Mesendoderm (in vitro differentiated cells): ENCODE measurements at places on chromosomes 5 and 9.

DNA sequence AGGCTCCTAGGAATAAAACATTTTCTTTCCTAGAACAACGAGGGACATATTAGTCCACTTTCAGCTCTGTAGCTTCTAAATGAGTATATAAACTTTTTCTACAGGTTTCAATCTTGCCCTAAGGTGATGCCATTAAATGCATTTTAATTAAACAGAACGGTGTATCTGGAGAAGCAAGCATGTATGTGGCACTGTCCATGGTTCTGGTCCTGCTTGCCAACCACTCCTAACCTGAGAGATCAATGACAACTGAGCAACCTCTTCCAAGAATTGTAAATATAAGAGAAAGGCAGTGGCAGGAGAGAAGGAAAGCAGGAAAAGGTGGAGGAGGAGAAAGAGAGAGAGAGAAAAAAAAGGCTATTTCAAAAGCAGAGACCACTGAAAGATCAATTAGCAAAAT, 95.6 kb upstream of the SPOCK1 start:
- no peak for DNase-seq

DNA sequence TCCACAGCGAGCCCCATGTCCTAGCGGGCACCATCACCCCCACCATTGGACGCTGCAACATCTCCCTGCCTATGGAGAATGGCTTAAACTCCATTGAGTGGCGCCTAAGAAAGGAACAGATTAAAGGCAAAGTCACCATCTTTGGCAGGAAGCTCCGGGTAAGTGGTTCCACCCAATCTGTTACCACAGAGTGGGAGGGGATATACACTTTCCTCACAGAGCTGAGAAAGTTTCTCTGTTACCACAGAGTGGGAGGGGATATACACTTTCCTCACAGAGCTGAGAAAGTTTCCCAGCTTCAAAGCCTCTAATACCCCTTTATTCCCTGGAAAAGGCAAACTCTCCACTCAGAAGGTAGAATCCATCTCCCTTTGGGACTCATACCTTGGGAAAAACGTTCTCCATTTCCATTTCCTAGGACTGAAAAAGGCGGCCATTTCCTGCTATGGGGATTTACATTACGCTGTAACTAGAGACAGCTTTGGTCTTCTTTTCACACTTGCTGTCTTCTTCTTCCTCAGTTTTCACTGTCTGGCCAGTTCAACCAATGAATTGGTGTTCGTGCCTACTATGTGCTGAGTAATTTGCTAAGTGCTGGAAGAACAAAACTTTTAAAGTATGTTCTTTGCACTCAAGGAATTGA, 63.4 kb upstream of the WWC1 start:
- no peak for DNase-seq

GRCh38 chr5:30523061-30523460, 670.4 kb upstream of the CDH6 start:
- no peak for DNase-seq

- no peak for DNase-seq
These were observed 355.4 kb downstream of the PDE4D start for GRCh38 chr5:59537961-59538749.

GRCh38 chr9:126508928-126509327, 104.8 kb upstream of the LMX1B start:
- DNase-seq, result no peak

- no peak for DNase-seq
These were observed 78.2 kb upstream of the MAP3K1 start for GRCh38 chr5:56737002-56737621.

DNA sequence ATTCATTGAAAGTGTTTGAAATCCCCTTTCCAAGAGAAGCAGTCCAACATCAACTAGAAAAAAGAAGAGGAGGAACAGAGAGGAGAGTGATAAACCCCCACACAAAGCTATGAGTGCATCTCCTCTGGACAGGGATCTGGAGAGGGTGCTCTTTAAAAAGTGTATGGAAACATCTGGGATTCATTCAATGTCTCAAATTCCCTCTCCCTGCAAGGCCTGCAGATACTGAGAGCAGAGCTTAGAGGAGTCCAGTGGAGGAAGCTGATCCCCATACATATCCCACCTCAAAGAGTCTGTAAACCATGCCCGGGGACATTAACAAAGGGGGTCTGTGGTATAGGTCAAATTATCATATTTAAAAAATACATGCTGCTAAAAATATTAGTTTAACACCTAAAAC, 2.2 kb downstream of the SPOCK1 start:
- DNase-seq, result no peak

GRCh38 chr9:81686614-81687520, 2.5 kb downstream of the TLE1 start:
- peak; percentile 94 for DNase-seq
